ENCODE measurements at places on chromosomes 5 and 9.
A peak's percentile ranks its signal among the peaks of the same experiment; 100 is the strongest.

- peak; percentile 42 for DNase-seq
Observed at GRCh38 chr9:21789541-21790037, 12.8 kb upstream of the MTAP start.

DNA sequence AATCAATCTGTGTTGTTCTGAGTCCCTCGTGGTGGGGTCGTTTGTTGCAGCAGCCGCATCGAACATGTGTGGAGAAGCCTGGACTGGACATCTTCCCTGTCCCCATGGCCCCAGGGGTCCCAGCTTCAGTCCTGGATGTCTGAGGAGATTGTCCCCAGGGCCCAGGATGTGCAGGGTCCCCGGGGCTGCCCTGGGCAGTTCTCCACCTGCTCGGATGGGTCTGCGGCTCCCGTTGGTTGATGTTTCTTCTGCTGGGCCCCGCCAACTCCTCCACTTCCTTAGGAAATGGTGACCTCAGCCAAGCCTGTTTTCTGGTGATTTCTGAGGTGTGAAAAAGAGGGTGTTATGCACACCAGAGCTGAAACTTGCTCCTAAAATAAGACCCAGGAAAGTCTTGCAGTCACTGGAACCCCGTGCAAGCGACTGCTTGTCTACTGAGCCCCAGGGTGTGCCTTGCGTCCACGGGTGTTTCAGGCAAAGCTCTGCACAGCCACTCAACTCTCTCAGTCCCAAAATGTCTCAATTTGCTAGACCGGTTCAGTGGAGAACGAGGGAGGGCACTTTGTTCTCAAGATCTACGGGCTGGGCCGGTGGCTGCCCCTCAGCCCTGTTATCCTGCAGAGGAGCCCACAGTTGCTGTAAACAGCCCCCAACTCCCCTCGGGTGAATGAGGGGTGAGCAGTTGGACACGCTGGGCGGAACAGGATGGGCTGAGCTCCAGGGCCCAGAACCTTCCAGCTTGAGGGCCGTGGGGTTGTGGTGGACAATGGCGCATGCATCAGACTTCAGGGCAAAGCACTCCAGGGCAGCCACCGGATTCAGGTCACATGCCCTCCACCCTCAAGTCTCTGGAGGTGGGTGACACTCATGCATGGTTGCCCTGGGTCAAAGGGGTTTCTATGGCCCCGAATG, 66.7 kb upstream of the OLFM1 start:
- DNase-seq = no peak

DNA sequence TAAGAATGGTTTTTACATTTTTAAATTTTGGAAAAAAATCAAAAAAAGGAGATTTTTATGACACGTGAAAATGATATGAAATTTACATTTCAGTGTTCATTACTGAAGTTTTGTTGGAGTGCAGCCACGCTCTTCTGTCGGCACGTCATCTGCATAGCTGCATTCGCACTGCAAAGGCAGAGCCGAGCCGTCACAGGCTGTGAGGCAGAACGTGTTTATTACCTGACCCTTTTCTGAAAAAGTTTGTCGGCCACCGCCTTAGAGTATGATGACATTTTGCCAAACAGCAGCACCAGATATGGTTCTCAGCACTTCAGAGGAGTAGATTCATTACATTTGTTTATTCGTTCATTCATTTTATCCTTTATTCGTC, 24.1 kb downstream of the HRH2 start:
- DNase-seq = no peak

DNA sequence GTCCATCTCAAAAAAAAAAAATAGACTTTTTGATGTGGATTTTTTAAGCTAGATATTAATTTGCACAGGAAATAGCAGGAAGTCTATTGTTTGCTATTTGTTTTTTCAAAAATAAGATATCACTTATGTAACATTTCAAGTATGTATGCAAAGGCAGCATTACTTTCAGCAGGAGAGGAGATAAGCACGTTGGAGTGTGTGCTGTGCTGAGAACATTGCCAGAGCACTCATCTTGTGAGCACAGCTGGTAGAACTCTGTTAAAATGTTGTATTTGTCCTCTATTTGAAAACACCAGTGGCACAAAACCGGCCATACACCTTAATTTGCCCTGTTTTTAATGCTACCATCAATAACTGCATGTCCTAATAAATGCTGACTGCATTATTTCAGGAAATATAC, 1061.9 kb upstream of the CDH18 start:
- DNase-seq = no peak

DNA sequence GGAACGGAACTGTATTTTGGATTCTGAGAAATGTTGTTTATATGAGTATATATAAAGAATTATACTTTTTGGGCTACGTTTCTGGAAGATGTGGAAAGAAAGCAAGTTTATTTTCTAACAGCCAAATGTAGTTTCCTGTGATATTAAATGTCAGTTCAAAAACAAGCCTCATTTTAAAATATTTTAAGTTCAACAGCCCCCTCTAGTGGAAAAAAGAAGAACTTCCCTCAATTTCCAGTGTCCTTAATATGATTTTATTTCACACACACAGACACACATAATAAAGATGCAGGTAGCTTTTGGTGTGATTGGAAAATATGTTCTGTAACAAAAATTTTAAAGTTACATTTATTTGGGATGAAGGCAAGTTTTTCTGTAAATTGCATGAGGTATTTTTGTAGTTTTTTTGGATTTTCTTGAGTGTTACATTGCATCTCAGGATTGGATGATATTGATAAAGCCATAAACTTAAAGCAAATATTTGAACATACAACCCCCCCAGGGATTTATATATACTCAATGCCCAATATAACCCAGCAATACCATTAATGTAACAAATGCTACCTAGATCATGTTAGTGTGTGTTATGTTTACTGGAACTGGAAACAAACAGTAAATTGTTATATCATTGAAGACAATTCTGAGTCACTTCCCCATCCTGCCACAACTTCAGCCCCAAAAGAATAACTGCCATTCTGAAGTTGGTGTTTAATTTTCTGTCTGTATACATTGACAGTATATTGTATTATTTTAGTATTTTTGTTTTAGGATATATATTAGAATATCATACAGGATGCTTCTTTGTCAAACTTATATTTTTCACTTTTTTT, 54.0 kb downstream of the CCDC171 start:
- DNase-seq = peak; percentile 24

DNA sequence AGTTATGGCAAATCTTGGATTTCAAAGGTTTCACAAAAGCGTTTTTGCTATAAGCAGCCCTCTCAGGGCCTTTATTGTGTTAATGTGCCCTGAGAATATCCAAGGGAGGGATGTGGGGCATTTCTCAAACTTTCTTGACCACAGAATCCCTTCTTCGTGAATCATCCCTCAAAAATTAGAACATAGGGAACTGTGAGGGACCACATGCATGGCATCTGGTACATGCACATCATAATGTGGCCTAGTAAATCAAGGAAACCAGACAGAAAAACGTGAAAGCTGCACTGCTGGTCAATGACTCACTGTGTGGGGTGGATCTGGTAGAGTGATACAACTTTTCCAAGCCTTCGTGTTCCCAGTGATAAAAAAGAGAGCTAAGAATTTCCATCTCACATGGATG, 22.4 kb downstream of the DDX31 start:
- no peak for DNase-seq

- no peak for DNase-seq
Observed at GRCh38 chr9:5416953-5417352, 20.8 kb downstream of the PLGRKT start.

DNA sequence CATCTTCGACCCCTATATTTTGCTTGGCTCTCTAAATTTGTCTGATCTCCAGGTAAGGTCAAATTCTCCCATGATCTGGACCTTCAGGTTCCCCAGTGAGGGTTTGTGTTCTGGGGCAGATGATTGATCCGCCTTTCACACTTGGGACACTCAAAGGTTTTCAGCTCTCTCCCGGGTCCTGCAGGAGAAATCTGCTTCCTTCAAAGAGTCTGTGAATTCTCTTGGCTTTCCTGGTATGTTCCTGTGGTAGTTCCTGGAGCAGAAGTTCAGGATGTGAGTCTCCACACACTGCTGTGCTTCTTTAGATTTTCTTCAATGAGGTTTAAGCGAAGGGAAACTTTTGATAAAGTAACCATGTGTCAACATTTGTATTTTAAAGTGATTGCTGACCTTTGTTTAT, 318.0 kb downstream of the TAF11L14 start:
- DNase-seq = no peak

- no peak for DNase-seq
Observed at GRCh38 chr5:141976176-141976575, 7.3 kb downstream of the RNF14 start.

GRCh38 chr5:135850231-135850630, 15.8 kb downstream of the SLC25A48 start:
- no peak for DNase-seq
